ENCODE measurements at places on chromosomes 6 and 20.
A peak's percentile ranks its signal among the peaks of the same experiment; 100 is the strongest.

GRCh38 chr6:11445146-11445545 is 92.4 kb upstream of the TMEM170B start:
- DNase-seq: no peak

GRCh38 chr6:53611889-53612288 is 53.7 kb downstream of the KLHL31 start:
- DNase-seq: no peak

GRCh38 chr20:23272176-23273029 is 78.2 kb upstream of the NXT1 start:
- no peak for DNase-seq

DNA sequence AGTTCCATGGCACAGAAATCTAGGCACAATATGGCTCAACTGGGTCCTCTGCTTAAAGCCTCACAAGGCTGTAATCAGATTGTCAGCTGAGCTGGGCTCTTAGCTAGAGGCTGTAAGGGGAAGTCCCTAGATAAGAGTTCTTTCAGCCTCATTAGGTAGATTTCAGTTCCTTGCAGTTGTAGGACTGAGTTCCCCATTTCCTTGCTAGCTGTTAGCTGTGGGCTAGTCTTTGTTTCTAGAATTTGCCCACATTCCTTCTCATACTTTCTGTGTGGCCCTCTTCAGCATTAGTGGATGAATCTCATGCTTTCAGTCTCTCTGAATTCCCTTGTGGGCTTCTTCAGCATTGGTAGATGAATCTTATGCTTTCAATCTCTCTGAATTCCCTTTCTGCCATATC is 71.0 kb upstream of the MRAP2 start:
- no peak for DNase-seq

DNA sequence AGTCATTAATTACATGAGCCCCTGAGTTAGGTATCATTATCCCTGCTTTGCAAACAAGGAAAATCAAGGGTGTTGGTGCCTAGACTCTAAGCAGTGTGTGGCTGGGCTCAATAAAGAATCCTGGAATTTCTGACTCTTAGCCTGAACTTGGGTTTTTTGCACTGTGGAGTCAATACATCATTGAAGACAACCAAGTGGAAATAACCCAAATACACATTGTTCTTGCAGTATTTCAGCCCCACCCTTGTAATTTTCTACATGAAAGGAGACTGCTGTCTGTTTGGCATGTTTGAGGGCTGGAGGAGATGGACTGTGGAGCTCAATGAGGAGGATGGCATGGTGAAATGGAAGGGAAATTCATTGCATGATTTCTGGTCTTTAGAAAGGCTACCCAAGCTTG is 110.3 kb downstream of the CRYBG1 start:
- peak; percentile 22 for DNase-seq

DNA sequence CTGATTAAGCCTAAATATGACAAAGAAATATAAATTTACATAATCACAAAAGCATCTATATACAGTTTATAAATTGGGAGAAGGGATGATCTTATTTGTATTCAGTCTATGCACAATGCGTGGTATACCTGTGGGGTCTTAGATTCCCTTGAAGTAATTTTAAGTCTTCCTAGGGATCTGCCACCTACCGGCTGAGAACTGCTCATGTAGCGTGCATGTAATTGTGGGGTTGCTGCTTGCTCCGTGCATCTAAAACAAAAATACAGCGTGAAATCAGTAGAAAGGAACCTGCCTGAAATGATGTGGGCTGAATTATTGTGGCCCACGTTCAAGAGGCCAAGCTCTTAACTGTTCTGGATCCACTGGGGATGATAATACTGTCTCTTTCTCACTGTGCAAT is 187.3 kb downstream of the MBOAT1 start:
- DNase-seq: no peak

GRCh38 chr6:35599761-35600658 is 87.3 kb upstream of the TULP1 start:
- peak; percentile 8 for DNase-seq

DNA sequence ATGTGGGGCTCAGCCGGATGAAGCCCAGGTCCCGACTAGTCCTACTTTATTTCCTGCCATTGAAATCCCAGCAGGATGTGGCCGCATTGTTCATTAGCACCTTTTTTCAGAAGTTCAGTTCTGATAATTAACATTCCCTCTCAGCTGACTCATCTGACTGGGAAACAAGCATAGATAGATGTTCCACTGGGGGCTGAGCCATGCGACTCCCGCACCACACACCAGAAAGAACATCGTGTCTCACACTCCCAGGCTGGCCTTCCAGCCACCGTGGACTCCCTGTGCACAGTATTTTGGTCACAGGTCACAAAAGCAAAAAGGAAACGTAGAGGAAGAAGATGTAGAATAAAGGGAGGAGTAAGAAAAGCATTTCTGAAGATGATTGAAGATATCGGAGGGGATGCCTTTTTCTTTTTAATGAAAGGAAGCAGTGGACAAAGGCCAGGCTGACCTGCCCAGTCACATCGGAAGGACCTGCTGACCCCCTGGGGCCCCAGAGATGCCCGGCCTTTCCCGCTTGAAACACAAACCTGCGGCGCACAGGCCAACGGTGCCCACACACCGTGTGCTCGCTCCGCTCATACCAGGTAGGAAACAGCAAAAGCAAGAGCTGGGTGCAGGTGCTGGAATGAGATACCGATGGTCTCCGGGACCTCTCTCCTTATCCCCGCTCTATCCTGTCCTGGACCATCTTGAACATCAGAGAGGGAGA is 11.8 kb downstream of the RPS6KA2 start:
- DNase-seq: peak; percentile 50

- no peak for DNase-seq
Measured at GRCh38 chr6:119459207-119459974, 109.8 kb upstream of the MAN1A1 start.
